NCI-H1105 (cell line): ENCODE measurements at places on chromosomes 6 and 20.
A peak's percentile ranks its signal among the peaks of the same experiment; 100 is the strongest.

DNA sequence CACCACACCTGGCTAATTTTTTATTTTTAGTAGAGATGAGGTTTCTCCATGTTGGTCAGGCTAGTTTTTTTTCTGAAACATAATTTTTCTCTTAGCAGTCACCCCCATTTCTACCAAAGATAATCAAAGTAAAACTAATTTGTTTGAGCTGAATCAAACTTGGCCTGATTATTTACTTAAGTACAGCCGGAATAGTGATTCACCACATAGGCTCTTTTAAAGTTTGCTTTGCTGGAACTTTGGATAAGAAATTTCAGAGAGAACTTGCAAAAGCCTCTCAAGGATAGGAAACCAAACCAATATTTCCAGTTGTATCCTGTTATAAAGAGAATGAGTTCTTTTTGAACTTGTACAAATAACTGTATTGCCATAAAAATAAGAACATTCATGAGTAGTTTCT is 105.0 kb upstream of the SYNCRIP start:
- DNase-seq, result no peak

- no peak for DNase-seq
Measured at GRCh38 chr6:158674342-158675131, 24.7 kb downstream of the SYTL3 start.

DNA sequence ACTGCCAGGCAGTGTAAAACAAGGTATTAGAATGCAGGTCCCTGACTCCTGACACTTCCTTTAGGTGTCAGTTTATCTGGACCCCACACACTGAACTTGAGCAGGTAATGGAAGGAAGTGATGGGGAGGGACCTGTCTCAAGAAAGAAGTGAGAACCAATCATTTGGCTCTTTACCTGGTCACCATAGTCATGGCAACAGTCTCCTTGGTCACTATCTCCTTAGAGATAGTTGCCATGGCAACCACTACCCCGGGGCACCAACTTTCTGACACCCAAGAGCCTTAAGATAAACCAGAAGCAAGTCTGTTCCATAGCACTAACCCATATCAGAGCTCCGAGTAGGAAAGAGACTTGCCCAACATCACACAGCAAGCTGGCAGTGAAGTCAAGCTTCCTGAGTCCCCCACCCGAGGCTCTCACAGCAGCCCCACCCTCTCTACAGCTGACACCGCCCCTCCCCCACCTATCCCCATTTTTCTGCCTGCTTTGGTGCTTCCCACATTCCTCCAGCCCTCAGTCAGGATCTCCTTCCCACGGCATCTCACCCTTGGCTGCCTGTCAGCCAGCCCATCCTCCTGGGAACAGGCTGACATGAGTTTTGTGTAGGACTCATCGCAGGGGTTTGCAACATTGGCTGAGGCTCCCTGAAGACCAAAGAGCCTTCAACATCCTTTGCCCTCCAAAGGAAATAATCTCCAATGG is 16.3 kb upstream of the HM13 start:
- peak; percentile 21 for DNase-seq

GRCh38 chr6:39841923-39842322 is 49.7 kb downstream of the DAAM2 start:
- no peak for DNase-seq

DNA sequence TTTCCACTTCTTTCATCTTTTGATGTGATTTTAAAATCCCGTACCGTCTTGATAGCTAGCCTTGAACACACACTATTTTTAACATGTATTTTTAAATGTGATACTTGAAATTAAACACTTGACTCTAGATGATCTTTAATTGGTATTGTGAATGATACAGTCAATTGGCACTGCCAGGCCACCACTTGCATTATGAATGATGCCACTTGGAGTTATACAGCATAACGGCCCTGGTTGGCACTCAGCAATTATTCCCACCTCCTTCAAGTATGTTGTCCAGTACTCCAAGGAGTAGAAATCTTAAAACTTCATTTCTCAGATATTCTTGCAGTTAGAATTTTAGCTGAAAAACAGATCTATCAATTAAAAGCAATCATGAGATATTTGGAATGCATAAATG is 62.9 kb downstream of the TENT5A start:
- peak; percentile 8 for DNase-seq

- no peak for DNase-seq
Measured at GRCh38 chr20:63087236-63087871, 80.6 kb upstream of the BHLHE23 start.

- DNase-seq, result no peak
Measured at GRCh38 chr20:43534791-43535350, 24.0 kb upstream of the SGK2 start.

GRCh38 chr20:1983301-1983700 is 10.6 kb downstream of the PDYN start:
- DNase-seq, result no peak

DNA sequence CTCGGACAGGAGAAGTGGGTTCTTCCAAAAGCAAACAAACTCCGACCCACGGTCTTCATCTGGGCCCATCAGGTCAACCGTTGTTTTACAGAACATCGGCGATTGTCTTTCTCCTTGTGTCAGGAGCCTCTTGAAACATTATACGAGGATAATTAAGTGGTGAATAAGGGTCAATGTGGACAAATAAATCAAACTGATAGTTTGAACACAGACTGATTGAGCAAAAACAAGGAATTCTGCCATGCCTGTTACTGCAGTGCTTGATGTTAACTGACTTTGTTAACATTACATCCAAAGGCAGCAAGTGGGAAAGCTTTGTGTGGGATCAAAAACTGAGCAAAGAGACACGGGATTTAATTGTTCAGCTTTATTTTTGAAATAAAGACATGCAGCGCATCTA is 101.1 kb upstream of the IFNGR1 start:
- no peak for DNase-seq

DNA sequence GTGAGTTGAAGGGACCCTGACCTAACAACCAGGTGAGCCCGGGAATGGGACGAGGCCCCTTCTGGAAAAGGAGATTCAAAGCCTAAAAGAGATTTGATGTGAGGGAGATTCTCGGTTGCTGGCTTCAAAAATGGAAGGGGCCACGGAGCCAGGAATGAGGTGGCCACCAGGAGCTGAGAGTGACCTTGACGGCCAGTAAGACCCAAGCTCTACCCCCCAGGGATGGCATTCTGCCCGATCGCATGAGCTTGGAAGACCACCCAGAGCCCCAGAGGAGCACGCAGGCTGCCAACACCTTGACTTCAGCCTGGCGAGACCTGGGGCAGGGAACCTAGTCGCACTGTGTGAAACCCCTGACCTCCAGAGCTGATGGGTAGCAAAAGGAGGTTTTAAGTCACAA is 163.9 kb downstream of the BMP7 start:
- DNase-seq, result no peak

DNA sequence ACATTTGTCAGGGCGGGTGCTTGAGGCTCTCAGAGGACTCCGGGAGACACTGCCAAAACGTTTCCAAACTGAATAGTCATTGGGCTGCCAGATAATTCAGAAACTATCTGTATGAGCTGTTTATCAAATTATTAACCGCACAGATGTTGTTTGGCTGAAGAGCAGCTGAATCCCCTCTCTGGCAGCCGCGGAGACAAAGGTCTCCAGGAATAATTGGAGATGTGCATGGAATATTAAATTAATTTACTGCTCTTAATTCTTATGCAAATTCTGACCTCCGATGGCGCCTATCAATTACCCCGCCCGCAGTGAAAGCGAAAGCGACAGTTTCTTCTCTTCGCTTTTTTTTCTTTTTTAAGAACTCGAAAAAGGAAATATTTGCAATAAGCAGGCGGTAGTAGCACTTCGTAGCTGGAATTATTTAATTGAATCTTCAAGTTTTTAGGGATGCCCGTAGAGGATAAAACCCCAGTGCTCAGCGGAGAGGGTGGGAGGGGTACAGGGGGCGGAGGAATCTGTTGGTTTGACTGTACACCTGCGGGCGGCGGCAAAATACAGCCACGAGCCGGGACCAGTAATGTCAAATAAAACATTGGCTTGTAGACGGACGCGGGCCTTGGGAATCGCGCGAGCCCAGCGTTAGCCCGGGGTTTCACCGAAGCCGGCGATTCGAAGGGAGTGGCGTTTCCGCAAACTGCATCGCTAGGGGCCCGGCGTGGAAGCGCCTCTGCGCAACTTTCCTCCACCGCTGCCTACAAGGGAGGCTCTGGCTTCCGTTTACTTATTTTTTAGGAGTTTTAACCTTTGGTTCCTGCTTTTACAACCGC is 6.2 kb downstream of the LINC00237 start:
- DNase-seq, result no peak
